ENCODE measurements at places on chromosomes 12 and 14.

- DNase-seq: no peak
These were observed 42.9 kb downstream of the IQSEC3 start for GRCh38 chr12:109446-109845.

- DNase-seq: no peak
These were observed 1.5 kb downstream of the NPFF start for GRCh38 chr12:53505555-53506449.

DNA sequence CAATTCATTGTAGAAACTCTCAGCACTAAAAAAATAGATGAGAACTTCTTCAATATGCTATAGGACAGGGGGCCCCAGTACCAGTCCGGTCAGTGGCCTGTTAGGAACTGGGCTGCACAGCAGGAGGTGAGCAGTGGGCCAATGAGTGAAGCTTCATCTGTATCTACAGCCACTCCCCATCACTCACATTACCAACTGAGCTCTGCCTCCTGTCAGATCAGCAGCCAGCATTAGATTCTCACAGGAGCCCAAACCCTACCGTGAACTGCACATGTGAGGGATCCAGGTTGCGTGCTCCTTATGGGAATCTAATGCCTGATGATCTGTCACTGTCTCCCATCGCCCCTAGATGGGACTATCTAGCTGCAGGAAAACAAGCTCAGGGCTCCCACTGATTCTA, 15.7 kb upstream of the ANO2 start:
- no peak for DNase-seq

DNA sequence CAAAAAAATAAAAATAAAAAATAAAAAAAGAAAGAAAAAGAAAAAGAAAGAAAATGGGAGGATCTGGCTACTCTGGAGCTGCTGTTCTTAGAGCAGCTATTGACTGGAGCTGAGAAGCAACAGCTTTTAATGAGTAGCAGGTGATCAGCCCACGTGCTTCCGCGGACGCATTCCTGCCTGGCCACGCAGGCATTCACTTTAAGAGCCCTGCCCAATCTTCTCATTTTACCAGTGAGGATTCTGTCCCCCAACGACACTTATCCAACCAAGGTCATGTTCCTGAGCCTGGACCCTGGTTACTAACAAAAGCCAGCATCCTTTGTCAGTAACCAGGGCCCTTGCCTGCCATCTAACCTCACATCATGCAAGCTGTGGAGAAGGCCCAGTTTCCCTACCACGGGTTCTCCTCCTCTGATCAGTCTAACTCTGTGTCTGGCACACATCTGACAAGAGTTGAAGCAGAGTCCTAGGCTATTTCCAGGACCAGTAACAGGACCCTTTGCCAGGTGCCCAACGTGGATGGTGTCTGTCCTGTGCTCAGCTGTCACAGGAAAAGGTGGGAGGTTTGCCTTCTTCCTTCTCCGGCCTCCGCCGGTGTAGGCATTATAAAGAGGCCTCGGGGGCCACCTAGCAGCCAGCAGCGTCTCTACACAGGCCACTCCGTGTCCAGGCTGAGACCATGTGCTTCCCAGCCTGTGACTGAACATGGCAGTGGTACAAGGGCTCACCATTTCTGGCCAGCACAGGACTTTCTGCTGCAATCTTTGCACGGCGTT, 60.9 kb upstream of the GPATCH2L start:
- no peak for DNase-seq

GRCh38 chr14:30252783-30253674, 305.9 kb upstream of the G2E3 start:
- no peak for DNase-seq

- DNase-seq: no peak
These were observed 2.8 kb upstream of the PTMS start for GRCh38 chr12:6763380-6763779.

- DNase-seq: no peak
These were observed 865.4 kb upstream of the TMEM132C start for GRCh38 chr12:127401536-127401935.

DNA sequence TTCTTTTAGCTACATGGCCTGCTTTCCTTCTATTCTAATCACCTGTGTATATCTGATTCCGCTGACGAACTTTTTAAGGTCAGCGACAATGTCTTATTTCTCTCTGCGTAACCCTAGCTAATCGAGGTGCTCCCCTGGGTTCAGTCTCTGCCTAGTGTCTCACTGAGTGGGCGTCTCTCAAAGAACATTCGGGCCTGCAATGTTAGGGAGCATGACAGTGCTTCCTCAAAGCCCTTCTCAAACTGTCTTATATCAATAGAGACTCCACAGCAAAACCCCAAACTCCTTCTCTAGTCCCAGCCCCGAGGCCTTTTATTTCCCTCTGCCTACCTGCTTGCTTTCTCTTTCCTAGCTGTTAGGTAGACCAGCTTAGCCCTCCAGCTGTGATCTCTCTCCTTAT, 13.7 kb upstream of the RPS6KL1 start:
- no peak for DNase-seq

- DNase-seq: no peak
These were observed 922.7 kb downstream of the VRK1 start for GRCh38 chr14:97719931-97720330.

DNA sequence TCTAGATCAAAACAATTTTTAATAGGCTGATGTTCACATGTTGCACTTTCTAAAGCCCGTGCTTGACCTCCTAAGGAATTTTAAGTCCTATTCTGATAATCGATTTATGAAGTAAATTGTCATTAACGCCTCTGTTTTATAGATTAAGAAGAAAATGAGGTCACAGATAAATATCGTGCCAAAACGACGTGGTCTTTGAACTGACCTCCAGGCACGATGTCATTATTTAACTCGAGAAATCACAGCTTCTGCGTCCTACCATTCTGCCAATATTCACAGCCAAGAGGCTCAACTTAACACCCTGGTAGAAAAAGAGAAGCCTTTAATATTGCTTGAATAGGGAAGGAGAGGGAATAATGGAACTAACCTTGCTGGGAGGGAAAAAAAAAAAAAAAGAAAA, 888 bp upstream of the EEA1 start:
- peak; percentile 7 for DNase-seq

DNA sequence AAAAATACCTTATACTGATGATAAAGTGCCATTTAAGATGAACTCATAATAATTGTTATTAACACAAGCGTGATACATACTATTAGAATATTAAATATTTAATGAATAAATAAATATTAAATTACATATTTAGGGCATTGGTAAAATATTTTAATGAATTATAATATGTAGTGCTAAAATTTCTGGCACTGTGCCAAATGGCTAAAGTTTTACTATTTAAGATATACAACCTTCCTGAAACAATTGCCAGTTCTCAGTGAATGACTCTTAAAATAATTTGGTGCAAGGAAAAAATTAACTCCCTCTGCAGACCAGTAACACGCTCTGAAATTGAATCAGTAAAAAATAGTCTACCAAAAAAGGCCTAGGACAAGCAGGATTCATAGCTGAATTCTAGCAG, 428.9 kb upstream of the ATXN7L3B start:
- no peak for DNase-seq

- DNase-seq: no peak
These were observed 18.3 kb downstream of the PLEKHG7 start for GRCh38 chr12:92721130-92721529.

DNA sequence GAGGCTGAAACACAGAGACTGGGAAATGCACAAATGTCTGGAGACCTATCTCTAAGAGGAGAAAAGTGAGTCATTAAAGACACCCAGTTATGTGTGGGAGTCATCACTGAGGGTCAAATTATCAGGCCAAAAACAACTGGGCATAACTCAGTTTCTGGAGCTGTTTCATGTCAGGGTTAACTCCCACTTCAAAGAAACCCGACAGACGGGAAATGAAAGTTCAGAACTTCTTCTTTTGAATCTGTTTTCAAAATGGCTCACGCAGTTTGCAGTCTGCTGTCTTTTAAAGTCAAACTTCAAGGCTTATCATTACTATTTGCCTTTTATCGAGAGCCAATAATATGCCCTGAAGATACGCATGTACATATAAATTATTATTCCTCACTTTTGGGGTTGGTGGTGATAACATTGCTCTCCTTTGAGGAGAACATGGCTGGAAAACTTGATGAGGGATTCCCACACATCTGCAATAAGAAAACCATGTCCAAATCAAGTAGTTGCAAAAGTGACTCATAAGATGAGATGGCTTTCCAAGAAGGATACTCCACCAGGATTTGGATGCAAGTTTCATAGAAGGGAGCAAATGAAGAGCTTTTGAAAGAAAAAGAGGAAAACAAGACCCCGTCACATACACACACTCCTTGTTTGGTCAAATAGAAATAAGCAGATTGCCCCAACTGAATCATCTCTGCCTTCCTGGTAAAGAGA, 341.4 kb downstream of the ADAMTS20 start:
- DNase-seq: no peak

GRCh38 chr14:79583738-79584408, 627.4 kb downstream of the DIO2 start:
- DNase-seq: no peak

GRCh38 chr14:75101491-75101890, 25.4 kb downstream of the NEK9 start:
- DNase-seq: no peak

GRCh38 chr14:54786838-54787237, 115.8 kb downstream of the GCH1 start:
- DNase-seq: no peak

DNA sequence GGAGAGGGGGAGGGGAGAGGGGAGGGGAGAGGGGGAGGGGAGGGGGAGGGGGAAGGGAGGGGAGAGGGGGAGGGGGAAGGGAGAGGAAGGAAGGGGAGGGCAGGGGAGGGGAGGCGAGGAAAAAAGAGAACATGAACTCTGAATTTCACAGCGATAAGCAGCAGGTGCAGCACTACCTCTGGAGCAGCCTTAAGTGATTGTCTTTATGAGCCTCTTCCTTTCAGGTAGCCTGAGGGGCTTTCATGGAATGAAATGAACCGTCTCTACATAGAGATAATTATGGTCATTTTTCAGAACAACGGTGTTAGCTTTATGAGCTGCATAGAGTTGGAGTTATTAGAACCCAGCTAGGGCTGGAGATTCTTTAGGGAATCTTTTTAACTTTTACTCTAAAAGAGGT, 18.1 kb upstream of the PTCSC3 start:
- DNase-seq: no peak

- DNase-seq: no peak
These were observed 479.7 kb upstream of the TBX3 start for GRCh38 chr12:115163710-115164109.

GRCh38 chr14:99562856-99563748, 40.9 kb downstream of the CCDC85C start:
- DNase-seq: no peak

GRCh38 chr14:91897106-91897701, 29.9 kb upstream of the TC2N start:
- no peak for DNase-seq

DNA sequence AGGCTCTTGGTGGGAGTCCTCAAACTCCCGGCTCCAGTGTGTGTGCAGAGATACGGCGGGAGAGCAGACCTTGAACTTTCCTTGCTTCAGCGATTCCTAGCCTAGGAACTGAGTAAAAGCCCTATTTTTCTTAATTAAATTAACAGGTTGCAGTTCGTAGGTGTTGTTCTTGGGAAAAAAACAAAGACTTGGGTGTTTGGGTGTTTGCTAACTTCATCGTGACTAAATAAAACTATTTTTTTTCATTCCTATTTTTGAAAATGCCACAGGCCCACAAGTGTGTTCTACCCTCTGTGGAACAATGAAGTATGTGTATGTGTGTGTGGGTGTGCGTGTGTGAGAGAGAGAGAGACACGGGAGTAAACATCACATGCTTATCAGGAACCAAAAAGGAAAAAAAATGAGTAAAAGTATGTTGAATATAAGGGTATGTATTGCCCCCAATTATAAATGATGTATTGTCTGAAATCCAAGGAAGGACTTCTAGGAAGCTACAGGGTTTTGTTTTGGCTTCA, 651 bp downstream of the TMEM117 start:
- DNase-seq: no peak

DNA sequence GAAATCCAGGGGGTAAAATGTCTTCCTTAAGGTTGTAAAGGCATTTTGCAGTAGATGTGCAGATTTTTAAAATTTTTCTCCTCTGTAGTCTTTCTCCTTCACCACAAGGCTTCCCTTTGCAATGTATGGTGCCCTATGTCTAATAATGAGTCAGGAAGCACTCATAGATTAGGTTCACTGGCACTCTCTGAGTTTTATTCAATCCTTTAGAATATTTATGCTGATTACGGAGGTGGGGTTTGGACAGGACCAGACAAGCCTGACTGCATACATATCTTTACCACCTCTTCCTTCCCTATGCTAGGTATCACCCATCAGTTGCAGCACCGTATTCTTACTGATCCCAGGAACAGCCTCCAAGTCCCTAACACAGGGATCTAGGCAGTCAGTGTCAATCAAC, 99.5 kb downstream of the NEDD1 start:
- no peak for DNase-seq

DNA sequence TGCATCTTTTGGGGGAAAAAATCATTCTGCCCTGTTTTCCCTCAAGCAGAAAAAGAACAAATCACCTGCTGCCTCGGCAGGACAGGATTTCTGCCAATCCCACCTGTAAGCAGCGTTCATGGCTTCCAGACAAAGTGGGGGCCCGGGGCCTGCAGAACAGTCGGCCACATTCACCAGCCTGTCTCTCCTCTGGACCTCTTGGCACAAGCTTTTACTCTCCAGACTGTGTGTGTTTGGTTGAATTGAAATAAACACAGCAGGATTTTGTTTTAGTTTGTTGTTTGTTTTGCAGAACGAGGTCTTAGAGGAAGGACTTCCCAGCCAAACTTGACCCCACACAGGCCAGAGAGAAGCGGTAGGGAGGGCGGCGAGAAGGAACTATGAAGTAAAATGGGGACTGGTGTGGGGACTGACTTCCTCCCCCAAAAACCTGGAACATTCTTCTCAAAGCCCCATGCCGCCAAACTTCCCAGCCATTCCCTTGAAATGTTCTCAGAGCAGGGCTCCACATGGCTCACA, 41.7 kb upstream of the FOS start:
- no peak for DNase-seq

GRCh38 chr12:107519906-107520859, 165.4 kb upstream of the PWP1 start:
- no peak for DNase-seq

DNA sequence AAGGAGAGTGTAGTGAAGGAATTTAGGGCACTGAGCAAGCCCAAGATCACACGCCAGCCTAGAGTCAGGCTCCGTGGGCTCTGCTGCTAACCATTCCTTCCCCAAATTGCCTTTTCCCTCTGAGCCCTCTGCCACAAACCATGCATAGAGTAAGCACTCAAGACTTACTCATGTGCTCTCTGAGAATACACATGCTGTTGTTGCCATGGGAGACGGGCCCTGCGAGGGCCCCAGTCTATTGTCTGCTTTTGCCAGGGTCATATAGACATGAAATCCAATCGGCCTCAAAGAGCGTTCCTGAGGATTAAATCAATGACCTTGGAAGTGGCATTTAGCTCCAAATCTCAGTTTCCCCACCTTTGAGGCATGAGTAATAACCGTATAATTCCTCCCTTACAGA, 48.7 kb upstream of the WSCD2 start:
- no peak for DNase-seq

Data from spinal cord (tissue), 10 donors.